Lung microvascular endothelial cell (primary cell): ENCODE measurements at places on chromosomes 6 and 20. TPM values are rescaled to one million over a fixed set of nuclear protein-coding genes. Genes with fewer than 3 reads are reported as not detected.

DNA sequence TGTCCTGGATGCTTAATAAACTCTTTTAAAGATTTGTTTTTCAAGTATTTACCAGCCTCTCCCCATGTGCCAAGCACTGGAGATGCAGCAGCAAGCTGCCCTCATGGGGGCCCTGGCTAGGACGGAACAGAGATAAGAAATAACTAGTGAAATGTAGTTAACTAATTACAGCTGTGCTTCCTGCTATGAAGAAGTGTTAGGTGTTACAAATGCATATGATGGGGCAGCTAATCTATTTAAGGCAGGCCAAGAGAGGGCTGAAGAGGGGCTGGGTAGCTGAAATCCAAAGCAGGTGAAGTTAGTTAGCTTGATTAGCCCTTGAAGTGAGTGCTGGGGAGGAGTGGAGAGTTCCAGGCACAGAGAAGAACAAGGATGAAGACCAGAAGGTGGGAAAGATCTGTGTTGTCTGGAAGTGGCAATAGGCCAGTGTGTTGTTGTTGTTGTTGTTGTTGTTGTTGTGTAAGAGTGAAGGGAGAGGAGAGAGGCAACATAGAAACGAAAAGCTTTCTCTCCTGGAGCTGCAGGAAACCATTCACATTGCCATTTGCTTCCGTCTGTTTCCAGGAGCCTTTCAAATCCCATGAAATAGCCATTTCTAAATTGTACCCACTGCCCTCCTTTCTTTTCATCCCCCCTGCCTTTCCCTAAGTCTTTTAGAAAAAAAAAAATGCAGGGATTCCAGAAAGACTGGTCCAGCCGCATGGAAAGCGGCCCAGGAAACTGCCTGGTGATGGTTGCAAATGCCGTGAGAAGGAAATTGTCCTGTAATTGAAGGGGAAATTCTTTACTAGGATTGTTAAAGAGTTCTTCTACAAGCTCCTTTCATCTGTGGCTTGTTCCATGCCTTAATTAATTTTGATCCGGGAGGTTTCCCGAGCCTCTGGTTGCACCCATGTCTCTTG, 119.6 kb downstream of the TFAP2C start:
- DNase-seq, result no peak

DNA sequence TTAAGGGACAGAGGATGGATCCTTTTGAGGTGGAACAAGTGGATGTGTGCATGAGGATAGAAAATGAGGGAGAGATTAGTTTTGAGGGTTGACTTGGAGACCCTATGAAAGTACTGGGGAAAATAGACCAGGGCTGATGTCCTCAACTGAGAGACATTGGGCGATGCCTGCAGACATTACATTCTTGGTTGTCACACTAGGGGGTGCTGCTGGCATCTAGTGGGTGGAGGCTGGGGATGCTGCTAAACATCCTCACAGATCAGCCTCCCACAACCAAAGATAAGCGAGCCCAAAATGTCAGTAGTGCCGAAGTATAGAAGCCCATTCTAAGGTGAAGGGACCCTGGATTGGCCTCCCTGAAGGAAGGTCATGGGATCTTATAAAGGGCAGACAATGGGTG, 63.3 kb downstream of the MOCS1 start:
- DNase-seq, result no peak

DNA sequence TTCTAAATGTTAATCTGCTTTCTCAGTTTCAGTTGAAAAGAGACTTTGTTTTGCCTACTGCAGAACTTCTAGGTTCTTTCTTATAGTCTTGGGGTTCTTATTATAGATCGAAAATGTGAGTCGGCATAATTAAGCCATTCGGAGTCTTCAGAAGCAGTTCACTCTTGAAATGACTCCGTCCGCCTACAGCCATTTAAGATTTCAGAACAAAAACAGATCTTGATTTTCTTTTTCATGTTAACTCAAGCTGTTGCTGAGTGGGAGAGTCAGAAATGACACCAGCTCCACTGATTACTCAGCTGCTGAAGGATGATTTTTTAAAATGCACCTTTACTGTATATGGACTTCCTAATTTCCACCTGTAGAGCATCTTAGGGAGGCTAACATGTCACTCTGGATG, 15.9 kb downstream of the PRDM1 start:
- DNase-seq, result no peak

DNA sequence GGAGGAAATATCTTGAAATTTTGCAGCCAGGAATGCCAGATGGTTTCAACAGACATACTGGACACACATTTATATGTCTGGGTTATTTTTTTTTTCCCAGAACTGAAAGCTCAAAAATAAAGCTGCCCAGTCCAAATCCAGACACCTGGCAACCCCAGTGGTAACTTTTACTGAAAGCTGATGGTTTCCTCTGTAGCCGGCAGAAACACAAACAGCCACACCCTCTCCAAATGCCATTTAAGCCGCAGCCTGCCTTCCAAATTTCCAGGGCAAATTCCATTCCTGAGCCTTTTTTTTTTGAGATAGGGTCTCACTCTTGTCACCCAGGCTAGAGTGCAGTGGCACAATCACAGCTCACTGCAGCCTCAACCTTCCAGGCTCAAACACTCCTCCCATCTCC, 6.5 kb upstream of the PREX1 start:
- DNase-seq, result no peak

DNA sequence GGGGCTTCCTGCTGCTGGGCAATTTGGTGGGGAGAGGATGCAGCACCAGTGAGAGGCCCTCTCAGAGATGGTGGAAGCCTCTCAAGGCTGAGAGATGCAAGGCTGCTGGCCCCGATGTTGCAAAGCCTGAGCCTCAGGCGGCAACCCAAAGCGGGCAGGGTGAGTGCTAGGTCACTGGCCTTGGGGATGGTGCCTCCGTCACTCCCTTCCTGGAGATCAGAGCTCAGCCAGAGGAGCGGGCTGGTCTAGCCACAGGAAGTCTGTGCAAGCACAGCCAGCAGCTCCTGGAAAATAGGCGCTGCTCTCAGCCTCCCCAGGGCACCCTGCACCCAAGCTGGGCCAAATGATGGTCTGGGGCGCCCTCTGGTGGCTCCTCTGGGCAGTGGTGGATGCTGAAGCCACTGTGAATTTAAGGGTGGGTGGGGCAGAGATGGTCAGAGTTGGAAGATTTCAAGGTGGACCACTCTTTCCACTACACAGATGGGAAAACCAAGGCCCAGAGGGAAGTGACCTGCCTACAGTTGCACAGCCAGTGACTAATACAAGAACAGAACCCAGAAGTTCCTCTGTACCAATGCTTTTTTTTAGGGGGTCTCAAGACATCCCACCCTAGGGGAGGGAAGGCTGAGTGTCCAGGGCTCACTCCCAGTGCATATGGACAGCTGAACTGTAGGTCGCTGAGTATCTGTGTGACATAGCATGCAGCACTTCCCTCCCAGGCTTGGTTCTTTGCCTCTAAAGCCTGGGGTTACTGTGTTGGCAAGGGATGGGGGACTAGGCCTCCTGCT, 20.8 kb downstream of the C20orf203 start:
- DNase-seq, result peak; percentile 79

GRCh38 chr20:4973330-4974097, 27.8 kb downstream of the SLC23A2 start:
- peak; percentile 86 for DNase-seq

DNA sequence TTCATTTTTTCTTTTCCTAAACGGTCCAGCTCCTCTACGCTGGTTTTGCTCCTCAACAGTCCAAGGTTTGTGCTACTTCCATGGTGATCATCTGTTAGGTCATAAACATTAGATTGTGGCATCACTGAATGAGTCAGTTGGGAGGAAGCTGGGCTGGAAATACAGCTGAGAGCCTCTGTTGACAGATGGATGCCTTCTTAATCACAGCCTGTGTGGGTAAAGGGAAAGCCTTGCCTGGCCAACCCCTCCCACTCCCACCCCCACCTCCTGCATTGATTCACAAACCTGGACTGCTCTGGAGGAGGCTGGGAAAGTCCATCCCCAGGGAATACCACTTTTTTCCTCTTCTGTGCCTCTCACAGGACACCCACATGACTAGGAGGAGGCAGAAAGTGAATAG, 180.6 kb upstream of the CCN2 start:
- DNase-seq, result peak; percentile 92

DNA sequence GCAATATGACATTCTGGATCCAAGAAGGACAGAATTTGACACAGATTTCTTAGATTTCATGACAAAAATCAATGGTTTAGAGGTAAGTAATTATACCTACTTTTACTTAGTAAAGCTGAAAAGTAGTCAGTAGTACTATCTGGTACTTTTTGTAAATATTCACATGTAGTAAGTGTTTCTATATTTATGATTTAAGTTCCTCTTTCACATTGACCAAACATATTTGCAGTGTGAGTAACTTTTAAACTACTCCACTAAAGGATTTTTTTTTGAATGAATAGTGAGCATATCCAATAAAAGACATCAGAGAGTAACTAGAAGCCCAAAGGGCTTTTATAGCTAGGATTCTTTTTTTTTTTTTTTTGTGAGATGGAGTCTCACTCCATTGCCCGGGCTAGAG, 60.8 kb downstream of the DNAH8 start:
- no peak for DNase-seq

- peak; percentile 14 for DNase-seq
These were observed 99.1 kb upstream of the KCNQ5 start for GRCh38 chr6:72522735-72523141.

DNA sequence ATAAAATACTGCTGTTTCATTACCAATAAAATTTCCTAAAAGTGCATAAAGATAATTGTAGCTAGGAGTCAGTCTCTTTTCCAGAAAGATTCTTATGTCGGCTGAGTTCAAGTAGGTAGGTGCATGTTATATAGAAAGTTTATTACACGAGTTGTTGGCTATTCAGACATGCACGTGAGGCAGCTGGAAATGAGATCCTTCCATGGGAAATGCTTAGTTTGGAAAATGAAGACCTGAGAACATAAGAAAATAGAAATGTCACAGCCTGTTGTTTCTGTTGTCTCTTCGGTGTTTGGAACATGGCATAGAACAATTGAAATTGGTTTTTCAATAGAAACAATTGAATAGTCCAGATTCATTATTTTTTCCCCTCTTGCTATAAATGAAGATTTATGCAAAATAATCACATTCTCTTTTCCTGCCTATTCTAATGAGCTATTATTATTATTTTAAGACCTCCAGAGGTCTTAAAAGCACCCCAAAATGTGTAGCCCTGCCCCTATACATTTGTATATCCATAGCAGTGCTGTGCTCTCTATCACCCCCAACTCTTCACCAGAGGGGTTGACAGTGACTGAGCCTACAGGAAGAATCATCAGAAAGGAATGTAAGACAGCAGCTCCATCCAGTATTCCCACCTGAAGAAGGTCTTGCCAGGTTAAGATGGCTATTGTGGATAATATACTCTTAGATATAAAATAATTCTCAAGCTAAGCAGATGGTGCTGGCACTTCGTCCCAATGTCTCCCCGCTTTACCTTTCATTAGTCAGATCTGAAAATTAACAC, 82.2 kb downstream of the ZDHHC14 start:
- no peak for DNase-seq

DNA sequence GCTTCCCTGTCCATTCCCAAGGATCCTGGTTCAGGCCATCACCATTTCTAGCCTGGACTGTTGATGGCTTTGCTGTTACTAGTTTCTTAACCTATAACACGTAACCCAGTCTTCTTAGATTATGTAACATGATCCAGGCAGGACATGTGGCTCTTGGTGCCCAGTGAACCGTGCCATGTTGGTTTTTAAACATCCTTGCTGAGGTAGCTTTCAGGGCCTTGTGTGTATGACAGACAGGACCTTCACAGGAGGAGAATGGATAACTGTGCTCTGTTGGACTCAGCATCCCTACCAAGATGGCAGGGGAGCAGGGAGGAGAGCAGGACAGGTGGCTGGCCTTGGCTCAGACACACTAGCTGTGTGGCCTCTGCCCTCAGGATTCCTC, 46.8 kb downstream of the PANK2 start:
- DNase-seq, result no peak

GRCh38 chr20:36217226-36217625, 19.1 kb upstream of the AAR2 start:
- no peak for DNase-seq

- DNase-seq, result no peak
These were observed 555.2 kb upstream of the BTBD3 start for GRCh38 chr20:11362450-11362849.

DNA sequence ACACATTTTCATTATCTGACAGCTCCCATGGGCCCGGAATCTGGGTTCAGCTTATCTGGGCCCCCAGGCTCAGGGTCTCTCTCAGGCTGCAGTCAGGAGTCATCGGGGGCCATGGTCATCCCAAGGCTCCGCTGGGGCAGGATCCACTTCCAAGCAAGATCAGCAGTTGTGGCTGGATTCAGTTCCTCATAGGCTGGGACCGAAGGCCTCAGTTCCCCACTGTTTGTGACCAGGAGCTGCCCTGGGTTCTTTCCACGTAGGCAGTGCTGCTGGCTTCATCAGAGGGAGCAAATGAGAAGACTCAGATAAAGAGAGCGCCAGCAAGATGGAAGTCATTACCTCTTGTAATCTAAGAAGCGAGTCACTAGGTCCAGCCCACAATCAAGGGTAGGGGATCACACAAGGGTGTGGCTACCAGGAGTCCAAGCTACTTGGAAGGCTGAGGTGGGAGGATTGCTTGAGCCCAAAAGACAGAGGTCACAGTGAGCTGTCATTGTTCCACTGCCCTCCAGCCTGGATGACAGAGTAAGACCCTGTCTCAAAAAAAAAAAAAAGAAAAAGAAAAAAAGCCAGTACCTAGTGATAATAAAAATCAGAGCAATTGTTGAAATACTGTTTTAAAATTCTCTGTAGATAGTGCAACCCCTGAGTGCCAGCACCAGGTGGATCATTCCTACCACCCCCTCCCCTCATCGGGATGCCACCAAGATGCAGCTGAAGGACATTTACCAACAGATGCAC, 162.7 kb downstream of the NFATC2 start:
- no peak for DNase-seq

- DNase-seq, result no peak
These were observed 39.9 kb downstream of the TMC2 start for GRCh38 chr20:2576317-2576727.

DNA sequence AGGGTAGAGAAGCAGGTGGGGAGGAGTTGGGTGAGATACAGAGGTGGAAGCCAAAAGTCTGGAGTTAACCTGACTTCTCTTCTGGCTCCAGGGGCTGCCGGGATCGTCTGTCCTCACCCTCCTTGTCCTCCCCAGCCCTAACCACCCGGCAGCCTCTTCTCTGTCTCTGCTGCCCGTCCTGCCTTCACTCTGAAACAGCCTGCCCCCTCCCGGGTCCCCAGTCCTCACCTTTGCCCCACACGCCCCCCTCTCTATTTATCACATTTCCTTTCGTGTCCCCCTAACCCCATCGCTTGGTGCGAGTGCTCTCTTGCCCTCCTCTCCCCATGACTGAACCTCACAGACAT, 5.7 kb downstream of the RING1 start:
- DNase-seq, result no peak

HLA-DRB1 gene
- 0.40 and 1.5 TPM in 2 replicates for total RNA-seq

DOK5 gene
- total RNA-seq, result 0.20 TPM in 1 of 2 replicates, not detected in the other

PAK5 gene
- not detected in 2 replicates for total RNA-seq

SCRT2 gene
- total RNA-seq, result not detected in 2 replicates

ABHD16B gene
- total RNA-seq, result not detected in 2 replicates

SNX21 gene
- total RNA-seq, result 9.4 and 11.9 TPM in 2 replicates
